Uterus (tissue), 4 donors: ENCODE measurements at places on chromosomes 5 and 9. TPM values are rescaled to one million over a fixed set of nuclear protein-coding genes. Genes with fewer than 3 reads are reported as not detected.
A peak's percentile ranks its signal among the peaks of the same experiment; 100 is the strongest.

DNA sequence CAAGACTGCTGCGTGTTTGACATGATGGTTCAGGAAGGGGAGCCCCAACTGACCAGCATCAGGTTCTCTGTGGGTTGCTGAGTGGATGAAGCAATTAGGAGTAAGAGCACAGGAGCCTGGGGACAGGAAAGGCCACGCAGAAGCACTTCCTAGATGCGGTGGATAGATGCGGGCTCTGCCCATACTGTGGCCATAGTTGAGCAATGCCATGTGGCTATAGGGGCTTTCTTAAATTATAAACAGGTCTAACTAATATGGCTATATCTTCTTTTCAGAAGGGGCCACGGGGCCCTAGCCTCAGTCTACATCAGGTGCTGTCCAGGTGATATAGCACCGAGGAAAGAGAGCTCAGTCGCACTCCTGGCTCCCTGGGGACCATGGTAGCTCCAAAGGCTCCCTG lies 198.6 kb downstream of the GADD45G start:
- DNase-seq, result no peak

DNA sequence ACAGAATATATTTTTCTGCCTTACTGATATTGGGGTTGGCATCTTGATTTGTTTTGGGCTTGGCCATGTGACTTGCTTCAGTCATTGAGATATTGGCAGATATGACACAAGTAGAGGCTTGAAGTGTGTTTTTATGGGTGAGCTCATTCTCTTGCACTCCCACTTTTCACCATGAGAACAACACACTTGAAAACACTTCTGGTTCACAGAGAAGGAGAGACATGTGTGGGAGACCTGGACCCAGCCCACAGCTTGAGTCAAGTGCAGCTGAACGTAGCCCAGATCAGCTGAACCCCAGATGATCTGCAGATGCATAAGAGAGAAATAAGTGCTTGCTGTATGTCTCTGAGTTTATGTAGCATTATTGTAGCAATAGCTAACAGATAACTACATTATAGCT lies 155.4 kb downstream of the SEMA6A start:
- no peak for DNase-seq

- DNase-seq, result no peak
Observed at GRCh38 chr5:144017631-144018030, 152.8 kb downstream of the YIPF5 start.

DNA sequence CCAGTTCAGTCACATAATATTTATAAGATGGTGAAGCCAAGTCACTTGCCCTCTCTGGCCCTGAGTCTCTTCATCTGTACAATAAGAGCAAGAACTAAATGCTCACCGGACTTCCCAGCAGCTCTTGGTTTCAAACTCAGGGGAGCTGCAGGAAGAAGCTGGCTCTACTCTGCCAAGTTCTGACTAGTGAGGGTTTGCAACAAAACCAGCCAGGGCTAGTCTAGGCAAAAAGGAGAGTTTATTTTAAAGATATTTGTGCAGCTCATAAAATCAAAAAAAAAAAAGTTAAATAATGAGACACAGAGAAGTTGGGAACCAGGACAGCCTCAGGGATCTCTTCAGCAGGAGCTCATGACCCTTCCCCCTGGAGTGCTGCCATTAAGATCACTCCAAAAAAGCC lies 107.3 kb downstream of the DOCK2 start:
- no peak for DNase-seq

DNA sequence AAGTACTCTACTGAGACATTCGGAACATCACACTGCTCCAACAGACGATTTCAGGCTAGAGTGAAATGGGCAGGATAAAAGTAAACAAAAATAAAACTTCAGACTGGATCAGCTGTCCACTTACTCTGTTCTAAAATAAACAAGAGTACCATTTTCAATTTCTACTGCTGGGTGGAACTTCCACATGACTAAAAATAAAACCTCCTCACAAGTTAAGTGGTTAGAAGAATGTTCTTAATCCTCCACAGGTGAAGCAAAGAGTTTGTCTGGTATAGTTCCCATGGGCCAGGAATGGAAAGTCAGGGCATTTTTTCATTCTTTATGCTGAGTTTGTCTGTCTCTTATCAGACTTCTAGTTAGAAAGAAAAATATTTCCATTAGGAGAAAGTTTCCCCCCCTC lies 15.7 kb downstream of the NUDT12 start:
- no peak for DNase-seq

- DNase-seq, result no peak
Observed at GRCh38 chr5:173718469-173718868, 102.0 kb upstream of the BOD1 start.

- DNase-seq, result no peak
Observed at GRCh38 chr5:43336159-43336558, 22.9 kb upstream of the HMGCS1 start.

GRCh38 chr9:7570107-7570720 lies 229.4 kb downstream of the DMAC1 start:
- DNase-seq, result peak; percentile 15

- DNase-seq, result no peak
Observed at GRCh38 chr5:96350678-96351077, 82.4 kb downstream of the PCSK1 start.

GRCh38 chr9:78572266-78572665 lies 275.3 kb downstream of the PSAT1 start:
- no peak for DNase-seq

DNA sequence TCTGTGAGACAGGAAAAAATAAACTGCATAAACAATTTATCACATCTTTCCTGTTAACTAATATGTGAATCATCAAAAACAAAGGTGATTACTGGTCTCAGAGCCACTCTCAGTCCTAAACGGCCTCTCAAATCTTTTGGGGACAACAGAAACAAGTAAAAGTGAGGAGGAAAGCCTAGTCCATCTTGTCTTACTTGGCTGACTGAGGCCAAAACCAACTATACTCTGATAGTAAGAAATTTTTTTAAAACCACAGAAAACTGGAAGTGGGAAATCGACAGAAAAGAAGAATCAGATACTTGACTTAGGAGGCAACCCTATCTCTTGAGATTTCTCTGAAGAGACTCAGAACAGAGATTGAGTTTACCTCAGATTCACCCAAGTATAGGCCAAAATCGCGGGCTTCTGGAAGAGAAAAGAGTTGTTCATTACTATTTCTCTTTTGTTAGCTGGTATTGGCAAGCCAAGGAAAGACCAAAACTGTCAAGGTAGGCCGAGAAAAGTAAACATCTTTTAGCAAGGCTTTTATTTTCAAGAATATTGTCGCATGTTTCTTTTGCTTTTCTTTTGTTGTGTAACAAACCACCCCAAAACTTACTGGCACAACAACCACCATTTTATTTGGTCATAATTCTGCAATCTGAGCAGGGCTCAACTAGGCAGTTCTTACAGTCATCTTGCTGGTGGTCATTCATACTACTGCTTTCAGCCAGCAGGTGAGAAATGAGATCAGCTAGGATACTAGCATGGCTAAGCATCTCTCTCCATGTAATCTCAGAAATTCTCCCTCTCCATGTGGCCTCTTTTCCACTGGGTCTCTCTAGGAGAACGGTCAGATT lies 46.1 kb downstream of the RFX3 start:
- DNase-seq, result no peak

GRCh38 chr9:94076557-94076956 lies 7.7 kb upstream of the PTPDC1 start:
- no peak for DNase-seq

DNA sequence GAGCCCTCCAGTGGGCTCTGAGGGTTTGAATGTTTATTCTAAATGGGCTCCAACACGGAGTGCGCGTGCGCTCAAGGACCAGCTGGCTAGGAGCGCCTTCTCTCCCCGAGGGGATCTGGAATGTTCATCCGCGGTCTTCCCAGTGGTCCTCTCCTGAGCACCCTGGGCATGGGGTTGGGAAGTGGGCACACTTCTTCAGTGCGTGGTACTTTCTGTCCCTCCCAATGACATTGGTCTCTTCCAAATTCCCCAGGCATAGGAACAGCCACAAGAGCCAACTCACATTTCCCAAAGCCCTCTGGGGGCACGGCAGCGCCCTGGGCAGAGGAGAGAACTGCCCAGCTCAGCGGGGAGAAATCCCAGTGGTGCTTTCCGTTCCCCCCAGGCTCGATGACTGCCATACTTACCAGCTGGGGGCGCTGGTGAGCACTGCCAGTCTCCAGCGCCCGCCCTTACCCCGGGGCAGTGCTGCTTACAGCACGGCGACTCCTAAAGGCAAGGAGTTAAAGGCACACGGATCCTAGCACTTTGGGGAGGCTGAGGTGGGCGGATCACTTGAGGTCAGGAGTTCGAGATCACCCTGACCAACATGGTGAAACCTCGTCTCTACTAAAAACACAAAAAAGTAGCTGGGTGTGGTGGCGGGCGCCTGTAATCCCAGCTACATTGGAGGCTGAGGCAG lies 29.9 kb upstream of the OBP2B start:
- peak; percentile 42 for DNase-seq

- DNase-seq, result no peak
Observed at GRCh38 chr5:179607160-179607931, 16.1 kb downstream of the HNRNPH1 start.

CDH9 gene
- 0.35 TPM for total RNA-seq

PAPPA gene
- 17.1 TPM for total RNA-seq

SPEF2 gene
- total RNA-seq, result 3.3 TPM

SLC45A2 gene
- 0.58 TPM for total RNA-seq

RFX3 gene
- 30.9 TPM for total RNA-seq
